ENCODE measurements at places on chromosomes 5 and 9. TPM values are rescaled to one million over a fixed set of nuclear protein-coding genes. Genes with fewer than 3 reads are reported as not detected.

- peaks cover 9% of the 10 kb centered on the region for H3K4me1 ChIP-seq
- H3K36me3 ChIP-seq: no peaks in the 10 kb centered on the region
- no peak for DNase-seq
- H3K4me3 ChIP-seq: no peak overlapping the region
These were observed 47.8 kb downstream of the RALGPS1 start for GRCh38 chr9:126962336-126962735.

DNA sequence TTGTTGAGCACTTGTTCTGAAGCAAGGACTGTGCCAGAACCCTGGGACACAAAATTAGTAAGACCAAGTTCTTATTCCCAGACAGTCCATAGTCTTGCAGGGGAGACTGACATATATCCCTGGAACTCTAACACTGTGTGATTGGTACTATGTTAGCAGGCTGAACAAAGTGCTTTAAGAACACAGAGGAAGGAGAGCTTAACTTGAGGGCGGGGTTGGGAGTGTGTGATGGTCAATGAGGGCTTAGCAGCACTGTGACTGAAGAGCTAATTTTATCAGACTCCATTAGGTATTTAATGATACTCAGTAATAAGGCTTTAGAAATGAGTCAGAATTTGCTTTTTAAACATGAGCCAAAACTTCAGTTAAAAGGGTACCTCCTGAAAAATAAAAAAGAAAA lies 14.9 kb upstream of the SPATA24 start:
- DNase-seq: no peak
- no peaks in the 10 kb centered on the region for H3K36me3 ChIP-seq
- H3K4me1 ChIP-seq: peaks cover 11% of the 10 kb centered on the region
- H3K27me3 ChIP-seq: no peaks in the 10 kb centered on the region
- H3K27ac ChIP-seq: no peak overlapping the region
- H3K4me3 ChIP-seq: no peak overlapping the region

DNA sequence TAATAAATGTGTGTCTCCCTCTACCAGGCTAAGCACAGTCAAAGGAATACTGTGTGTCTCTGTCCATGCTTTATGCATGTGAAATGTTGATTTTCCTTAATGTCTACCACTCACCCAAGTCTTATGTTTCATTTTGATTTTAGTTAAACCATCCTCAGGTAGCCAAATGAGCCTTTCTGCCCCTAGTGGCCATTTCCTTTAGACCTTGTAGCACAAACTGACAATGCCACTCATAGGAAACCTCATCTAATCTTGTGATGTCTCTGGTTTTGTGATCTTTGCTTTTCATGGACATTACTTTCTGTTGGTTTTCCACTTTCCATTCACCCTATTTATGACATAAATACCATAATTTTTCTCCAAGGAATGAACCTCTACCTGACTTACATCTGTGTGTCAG lies 820.8 kb downstream of the MAT2B start:
- no peaks in the 10 kb centered on the region for H3K4me1 ChIP-seq
- no peak overlapping the region for H3K4me3 ChIP-seq
- DNase-seq: no peak
- H3K27me3 ChIP-seq: no peaks in the 10 kb centered on the region

DNA sequence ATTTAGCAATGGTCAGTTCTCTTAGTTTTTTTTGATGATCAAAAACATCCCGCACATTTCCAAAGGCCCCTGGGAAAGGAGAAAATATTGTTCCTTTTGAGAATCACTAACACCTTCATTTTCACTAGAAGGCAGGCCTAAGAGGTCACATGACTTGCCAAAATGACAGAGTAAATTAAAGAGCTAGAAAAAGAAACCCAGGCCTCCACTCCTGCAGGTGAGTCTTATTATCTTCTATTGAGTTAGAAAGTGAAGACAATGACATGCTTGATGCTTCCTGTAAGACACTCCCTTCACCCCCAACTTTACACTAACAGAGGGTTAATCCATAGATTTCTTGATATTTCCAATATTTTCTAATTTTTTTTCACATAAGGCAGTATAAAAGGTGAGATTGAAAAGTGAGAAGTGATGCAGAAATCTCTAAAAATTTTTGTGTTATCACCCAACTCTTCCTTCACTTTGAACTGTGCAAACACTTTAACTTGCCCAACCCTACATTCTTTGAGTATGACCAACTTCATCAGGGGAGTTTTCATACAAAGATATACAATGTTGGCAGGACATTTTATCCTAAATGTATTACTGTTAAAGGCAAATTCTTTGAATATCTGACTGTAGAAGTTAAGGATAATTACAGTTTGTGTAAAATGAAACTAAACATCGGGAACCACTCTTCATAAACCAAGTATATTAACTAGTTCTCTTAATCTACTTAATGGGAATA lies 57.1 kb downstream of the SUB1 start:
- no peak overlapping the region for H3K4me3 ChIP-seq
- no peaks in the 10 kb centered on the region for H3K27me3 ChIP-seq
- no peaks in the 10 kb centered on the region for H3K36me3 ChIP-seq
- DNase-seq: no peak
- H3K4me1 ChIP-seq: no peaks in the 10 kb centered on the region

DNA sequence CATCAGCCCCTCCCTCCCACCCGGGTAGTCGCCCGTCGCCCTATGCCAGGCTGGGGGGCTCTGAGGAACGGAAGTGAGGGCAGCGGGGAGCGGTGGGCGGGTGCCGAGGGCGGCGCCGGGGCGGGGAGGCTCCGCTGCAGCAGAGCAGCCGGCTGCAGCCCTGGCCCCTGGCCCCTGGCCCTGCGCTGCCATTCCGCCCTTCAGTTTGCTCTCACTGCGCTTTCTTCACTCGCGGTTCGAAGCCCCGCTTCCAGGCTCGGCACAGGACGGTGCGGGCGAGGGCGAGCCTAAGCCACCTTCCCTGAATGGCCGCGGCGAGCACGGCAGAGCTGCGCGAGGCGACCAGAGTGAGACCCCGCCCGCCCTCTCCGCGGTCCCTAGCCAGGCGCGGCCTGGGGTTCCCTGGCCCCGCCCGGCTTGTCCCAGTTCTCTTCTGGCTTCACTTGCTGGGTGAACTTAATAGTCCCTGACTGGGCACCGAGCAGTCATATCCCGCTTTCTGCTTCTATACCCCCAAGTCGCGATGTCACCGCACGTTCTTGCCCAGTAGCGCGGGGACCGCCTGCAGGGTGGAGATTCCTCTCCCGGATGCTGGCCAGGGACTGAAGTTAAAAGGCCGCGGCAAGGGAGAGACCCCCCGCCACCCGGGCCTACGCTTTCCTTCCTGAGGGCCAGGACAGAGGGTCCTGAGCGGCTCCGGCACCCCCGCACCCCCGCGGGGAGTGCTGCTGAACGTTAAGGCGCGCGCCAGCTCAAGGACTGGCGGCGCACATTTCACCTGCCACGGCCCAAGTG lies 623 bp upstream of the TRIM36 start:
- no peaks in the 10 kb centered on the region for H3K27me3 ChIP-seq
- H3K4me1 ChIP-seq: peaks cover 23% of the 10 kb centered on the region

GRCh38 chr5:39417979-39418378 lies 6.8 kb downstream of the DAB2 start:
- no peaks in the 10 kb centered on the region for H3K27me3 ChIP-seq
- H3K4me1 ChIP-seq: no peaks in the 10 kb centered on the region
- no peak overlapping the region for H3K27ac ChIP-seq
- no peak overlapping the region for H3K4me3 ChIP-seq

DNA sequence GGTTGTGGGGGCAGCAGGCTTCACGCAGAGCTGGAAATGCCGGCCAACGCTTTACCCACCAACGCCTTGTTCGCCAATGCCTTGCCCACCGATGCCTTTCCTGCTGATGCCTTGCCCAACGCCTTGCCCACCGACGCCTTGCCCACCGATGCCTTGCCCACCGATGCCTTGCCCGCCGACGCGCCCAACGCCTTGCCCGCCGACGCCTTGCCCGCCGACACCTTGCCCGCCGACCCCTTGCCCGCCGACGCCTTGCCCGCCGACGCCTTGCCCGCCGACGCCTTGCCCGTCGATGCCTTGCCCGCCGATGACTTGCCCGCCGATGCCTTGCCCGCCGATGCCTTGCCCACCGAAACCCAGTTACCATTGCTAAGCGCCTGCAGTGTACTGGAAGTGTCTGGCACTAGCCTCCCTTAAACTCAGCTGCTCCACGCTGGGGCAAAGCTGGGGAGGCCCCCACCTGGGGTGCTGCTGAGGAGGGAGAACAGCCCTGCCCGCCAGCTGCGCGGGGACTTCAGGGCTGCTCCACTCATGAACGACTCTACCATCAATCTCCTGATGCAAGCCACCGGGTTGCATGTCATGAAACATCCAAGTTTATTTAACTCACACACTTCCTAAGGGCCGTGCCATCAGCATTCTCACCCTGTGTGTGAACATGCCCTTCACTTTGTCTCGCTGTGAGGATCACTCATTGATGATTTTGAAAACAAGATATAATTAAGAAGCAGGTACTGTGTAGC lies 1.8 kb downstream of the SLC6A18 start:
- H3K27ac ChIP-seq: no peak overlapping the region
- no peaks in the 10 kb centered on the region for H3K4me1 ChIP-seq
- H3K27me3 ChIP-seq: no peaks in the 10 kb centered on the region
- H3K4me3 ChIP-seq: no peak overlapping the region
- no peaks in the 10 kb centered on the region for H3K36me3 ChIP-seq
- no peak for DNase-seq

DNA sequence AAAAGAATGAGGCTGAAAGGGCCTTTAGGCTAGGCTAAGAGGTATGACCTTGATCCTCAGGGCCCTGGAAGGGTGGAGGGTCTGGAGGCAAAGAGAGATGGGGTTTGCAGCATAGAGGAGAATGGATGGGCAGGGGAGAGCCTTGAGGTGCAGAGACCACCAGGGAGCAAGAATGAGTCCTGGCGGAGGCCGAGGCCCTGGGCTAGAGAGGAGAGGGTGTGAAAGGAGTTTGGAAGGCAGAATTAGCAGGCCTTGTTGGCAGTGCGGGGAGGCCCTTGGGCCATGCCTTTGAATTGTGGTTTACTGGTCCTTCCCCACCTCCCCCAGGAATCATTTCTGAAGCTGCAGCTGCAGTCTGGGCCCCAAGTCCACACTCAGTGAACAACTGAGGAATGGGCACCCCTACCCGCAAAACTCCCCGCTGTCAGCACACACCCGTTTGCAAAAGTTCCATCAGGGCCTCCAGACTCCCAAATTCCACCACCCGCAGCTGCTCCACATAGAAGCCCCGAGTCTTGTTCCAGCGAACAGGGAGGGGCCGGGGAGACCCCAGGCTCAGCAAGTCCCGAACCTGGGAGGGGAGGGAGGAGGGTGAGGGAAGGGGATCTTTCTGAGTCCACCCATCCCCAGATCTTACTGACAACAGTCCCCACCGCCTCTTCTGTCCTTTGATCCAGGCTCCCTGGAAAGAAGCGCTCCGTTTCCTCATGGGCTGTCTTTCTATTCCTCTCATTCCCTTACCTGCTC lies 2.1 kb downstream of the KIF12 start:
- no peaks in the 10 kb centered on the region for H3K36me3 ChIP-seq
- H3K27ac ChIP-seq: peak overlapping the region; percentile 88
- H3K4me1 ChIP-seq: peaks cover 55% of the 10 kb centered on the region
- no peaks in the 10 kb centered on the region for H3K27me3 ChIP-seq

DNA sequence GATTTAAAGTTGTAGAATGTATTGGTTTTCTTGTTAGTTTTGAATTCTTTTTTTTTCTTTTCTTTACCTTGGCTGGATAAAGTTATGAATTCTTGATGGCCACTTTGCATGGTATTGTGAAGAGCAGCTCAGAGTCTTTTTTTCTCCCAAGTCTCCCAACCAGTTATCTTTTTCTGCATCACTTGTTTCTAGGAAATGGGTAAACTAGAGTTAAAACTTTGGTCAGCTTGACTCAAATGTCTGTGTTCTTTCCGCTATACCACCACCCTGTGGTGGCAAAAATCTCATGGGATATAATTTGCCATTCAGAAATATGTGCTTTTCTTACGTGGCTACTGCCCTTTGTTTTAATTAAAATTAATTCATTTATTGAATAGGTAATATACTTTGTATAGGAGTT lies 113.2 kb downstream of the UNC13B start:
- no peaks in the 10 kb centered on the region for H3K27me3 ChIP-seq
- H3K36me3 ChIP-seq: no peaks in the 10 kb centered on the region
- no peak overlapping the region for H3K4me3 ChIP-seq
- H3K4me1 ChIP-seq: no peaks in the 10 kb centered on the region

- no peaks in the 10 kb centered on the region for H3K36me3 ChIP-seq
- H3K4me1 ChIP-seq: peaks cover 10% of the 10 kb centered on the region
- H3K4me3 ChIP-seq: no peak overlapping the region
- no peak for DNase-seq
- no peaks in the 10 kb centered on the region for H3K27me3 ChIP-seq
- H3K27ac ChIP-seq: no peak overlapping the region
These were observed 5.7 kb upstream of the SMU1 start for GRCh38 chr9:33082128-33082527.

DNA sequence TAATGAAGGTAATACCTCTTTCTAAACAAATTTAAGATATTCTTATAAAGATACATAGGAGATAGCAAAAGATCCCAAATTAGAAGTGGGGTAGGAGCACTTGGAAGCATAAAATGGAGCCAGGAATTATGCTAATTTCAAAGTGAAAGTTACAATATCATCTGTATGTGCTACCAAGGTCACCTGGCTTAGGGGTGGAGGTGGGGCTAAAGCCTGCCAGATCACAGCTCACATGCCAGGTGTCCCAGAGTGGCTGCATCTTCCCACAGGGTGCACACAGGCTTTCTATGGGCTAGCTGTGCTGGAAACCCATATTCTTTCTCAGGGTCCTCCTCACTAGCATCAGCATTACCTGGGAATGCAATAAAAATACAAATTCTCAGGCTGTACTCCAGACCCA lies 118.2 kb upstream of the TXNDC8 start:
- H3K4me1 ChIP-seq: peaks cover 7% of the 10 kb centered on the region
- no peak overlapping the region for H3K4me3 ChIP-seq
- DNase-seq: peak; percentile 30

DNA sequence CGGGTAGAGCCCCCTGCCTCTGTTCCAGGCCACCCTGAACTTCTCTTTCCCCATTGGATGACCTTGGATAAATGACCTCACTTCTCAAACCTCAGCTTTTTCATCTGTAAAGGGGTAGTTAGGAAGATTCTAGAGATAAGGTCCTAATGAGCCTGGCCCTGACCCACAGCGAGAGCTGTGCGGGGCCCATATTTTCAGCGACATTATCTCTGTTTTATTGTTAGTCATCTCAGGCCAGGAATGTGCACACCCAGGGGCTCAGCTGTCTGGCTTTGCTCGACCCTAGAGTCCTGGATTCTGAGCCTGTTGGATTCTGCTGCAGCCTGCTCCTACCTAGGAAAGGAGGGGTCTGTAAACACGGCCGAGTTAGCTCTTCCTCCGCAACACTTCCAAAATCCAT lies 81.2 kb upstream of the LMX1B start:
- H3K36me3 ChIP-seq: no peaks in the 10 kb centered on the region
- no peak overlapping the region for H3K4me3 ChIP-seq
- H3K27ac ChIP-seq: no peak overlapping the region
- no peak for DNase-seq
- H3K4me1 ChIP-seq: no peaks in the 10 kb centered on the region

The NEUROG1 gene
- total RNA-seq: not detected

The CAVIN4 gene
- total RNA-seq: 0.33 TPM

The SNX24 gene
- 6.7 TPM for total RNA-seq

The CNTFR gene
- total RNA-seq: 1.6 TPM

The MYMK gene
- not detected for total RNA-seq

All from body of pancreas (tissue), 4 donors.